NCI-H774 (cell line): ENCODE measurements at places on chromosomes 1 and 21.

- DNase-seq: no peak
Observed at GRCh38 chr1:175369696-175370095, 177.1 kb upstream of the KIAA0040 start.

DNA sequence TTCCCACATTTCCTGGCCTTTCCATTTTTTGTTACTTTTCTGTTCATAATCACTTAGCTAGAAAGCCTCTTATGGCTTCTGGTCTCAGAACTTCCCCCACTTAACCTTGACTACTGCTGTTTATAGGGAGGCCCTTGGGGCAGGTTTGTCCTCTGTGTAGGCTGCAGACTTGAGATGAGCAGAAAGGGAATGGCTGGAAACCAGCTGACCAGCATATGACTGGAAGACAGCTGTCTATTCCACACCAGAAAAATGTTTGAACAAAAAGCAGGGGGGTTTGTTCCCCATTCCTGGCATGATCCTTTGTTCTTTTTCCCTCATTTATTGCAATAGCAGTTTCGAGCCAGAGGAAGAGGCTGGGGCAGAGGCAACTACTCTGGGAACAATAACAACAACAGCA, 4.9 kb upstream of the SH3D21 start:
- no peak for DNase-seq

GRCh38 chr1:64887689-64888217, 78.6 kb downstream of the JAK1 start:
- DNase-seq: no peak

DNA sequence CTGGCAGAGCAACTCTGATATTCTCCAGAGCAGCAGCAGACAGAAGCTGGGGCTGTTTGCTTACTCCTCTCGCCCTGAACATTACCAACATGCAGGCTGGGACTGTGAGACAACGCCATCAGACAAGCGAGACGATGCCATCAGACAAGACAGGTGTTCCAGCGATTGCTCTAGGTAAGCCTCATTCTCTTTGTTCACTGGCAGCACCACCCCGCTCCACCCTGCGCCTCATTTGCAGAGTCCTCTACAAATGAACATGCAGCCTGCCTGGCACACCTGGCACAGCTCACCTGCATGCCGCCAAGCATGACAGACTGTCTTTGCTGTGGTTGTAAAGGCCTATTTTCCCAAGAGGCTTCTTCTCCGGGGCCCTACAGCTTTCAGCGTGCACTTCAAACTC, 346.2 kb downstream of the SMYD3 start:
- peak; percentile 67 for DNase-seq

- no peak for DNase-seq
Observed at GRCh38 chr1:61636376-61636775, 88.6 kb downstream of the TM2D1 start.

DNA sequence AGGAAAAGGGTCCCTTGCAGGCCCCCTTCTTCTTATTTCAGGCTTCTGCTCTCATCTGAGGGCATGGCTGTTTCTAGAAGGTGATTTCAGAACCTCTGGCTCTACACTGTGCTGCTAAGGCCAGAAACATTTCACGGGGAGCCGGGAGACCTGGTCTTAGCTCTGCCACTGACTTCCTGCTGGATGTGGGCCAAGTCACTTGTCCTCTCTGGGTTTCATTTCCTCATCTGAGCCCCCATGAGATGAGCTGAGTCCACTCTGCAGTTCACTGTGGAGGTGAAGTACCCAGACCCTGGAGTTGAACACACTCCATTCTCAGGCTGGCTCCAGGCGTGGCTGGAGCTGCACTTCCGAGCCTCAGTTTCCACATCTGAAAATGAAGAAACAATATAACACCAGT, 2.1 kb downstream of the PADI1 start:
- no peak for DNase-seq

DNA sequence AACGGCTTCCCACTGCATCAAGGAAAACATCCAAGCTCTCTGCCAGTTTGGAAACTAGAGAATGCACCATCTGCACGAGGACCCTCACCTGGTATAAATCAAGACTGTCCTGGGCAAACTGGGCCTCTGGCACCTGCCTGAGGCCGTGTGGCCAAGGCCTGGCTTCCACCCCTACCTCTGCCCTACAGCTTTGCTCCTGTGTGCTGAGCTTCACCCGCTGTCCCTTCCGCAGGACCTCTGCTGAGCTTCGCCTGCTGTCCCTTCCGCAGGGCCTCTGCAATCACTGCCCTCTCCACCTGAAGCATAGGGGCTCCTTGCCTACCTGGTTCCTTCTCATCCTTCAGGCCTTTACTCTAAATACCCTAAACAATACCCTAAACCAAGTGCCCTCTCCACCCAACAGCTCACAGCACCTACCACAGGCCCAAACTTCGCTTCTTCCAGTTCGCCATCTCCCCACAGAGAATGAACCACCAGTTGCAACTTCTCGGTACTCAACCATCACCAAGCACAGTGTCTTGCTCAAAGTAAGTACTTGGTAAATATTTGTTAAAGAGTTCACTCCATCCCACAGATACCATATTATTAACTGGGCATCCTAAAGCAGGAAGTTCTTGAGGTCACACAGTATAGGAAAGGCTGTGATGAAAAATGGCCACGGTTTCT, 18.4 kb downstream of the GNB1 start:
- DNase-seq: no peak

DNA sequence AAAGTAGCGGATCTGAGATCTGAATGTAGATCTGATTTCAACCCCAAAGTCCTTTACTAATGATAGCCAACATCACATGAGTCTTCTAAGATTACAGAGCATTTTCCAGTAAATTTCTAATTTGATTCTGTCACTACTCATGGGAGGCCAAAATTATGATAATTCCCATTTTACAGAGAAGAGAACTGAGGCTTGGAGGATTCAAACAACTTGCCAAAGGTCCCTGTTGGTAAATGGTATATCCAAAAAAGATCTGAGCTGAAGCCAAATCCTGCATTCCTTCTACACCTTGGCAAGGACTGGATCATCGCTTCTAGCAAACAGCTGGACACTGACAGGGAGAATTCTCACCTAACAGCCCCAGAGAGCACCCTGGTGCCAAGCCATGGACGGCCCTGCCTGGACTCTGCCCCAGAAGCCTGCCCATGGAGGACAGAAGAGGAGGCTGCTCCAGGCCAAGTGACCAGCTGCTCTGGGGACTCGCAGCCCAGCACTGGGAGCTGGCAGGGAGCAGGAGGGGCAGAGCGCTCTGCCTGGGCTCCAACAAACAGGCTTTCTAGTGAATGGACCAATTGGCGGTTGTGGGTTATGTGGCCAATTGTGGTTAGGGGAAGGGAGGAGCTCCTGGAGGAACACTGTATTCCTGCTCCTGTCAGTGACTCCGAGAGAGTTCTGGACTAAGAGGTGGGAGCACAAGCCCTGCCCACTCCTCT, 6.4 kb upstream of the CSF1 start:
- DNase-seq: no peak

GRCh38 chr1:229105822-229106525, 164.9 kb upstream of the RAB4A start:
- DNase-seq: no peak

DNA sequence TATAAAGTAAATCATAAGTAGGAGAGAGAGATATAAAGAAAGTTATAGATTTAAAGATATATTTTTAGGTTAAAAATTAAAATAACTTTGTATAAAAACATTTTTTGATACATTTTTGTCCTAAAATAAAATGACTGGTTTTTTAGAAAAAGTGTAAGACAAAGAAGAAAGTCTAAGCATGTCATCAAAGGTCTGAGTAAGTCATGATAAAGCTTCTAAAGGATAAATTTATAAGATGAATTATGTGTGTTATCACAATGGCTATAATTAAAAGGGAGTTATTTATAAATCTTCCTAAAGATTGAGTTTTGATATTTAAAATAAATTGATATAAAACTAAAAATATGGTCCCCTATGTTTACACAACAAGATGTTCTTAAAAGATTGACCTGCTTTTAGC, 370.9 kb downstream of the PTPRU start:
- DNase-seq: no peak

GRCh38 chr1:182332261-182333060, 59.1 kb downstream of the GLUL start:
- no peak for DNase-seq

DNA sequence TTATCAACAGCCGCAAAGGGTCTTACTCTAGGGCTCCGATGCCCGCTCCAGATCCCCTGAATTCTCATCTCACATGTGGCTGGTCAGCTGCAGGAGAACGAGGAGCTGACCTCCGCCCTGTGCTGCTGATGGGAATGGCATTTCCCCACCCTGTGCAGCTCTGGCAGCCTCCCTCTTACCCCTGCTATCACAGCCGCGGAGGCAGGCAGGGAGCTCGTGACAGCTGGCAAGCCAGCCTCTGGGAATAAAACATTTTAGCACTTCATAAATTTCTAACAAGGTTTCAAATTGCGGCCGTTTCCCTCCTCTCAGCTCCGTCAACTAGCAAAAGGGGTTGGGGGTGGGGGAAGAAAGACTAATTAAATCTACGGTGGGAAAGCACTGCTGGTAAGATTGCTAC, 81.1 kb downstream of the DSCAM start:
- DNase-seq: no peak
